CD4-positive, alpha-beta T cell treated with Interleukin-17A for 1 hour (primary cell): ENCODE measurements at places on chromosomes 3 and 15.

DNA sequence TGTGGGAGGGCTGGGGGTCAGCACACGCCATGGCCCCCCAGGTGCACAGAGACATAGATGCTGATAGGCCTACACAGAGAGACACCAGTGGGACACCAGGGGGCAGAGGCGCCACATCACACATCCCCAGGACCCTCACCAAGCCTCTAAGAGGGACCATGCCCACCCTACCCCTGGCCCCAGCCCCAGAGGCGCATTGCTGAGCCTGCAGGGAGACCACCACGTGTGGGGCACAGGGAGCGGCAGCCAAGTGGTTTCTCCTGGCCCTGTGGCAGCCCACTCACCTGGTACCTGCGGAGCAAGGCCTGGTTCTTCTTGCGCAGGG is 1.2 kb downstream of the CCDC9B start:
- DNase-seq: no peak

- no peak for DNase-seq
Measured at GRCh38 chr15:83100097-83100646, 7.3 kb upstream of the TM6SF1 start.

GRCh38 chr3:30578479-30578878 is 27.9 kb upstream of the TGFBR2 start:
- DNase-seq: no peak

DNA sequence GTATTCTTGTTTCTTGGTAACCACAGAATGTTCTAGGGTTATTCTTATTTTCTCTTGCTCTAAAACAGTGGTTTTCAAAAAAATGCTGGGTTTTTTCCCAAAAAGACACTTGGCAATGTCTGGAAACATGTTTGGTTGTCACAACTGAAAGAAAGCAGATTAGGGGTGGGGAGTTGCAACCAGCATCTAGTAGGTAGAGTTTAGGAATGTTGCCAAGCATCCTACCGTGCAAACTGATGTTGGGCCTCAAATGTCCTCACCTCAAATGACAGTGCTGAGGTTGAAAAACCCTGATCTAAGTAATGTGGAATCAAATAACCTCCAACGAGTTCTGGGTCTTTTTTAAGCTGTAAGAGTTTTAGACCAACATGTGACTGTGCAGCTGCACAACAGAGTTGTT is 270.5 kb upstream of the STT3B start:
- no peak for DNase-seq

DNA sequence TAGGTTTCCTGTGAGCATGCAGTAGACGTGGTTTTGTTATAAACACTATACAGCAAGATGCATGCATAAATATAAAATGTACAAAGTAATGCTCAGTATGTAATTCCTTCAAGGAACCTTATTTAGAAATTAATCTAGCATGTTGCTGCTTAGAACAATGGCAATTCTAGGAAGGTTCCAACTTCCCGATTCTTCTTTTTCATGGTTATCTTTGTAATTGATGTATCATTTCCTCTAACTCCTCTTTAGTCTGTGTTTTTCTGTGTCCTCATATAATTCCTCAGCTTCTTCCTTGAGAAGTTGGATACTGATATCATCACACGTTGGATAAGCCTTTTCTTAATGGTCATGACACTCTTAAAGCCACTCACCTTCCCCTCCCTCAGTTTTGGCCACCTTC is 3.5 kb downstream of the TSEN2 start:
- no peak for DNase-seq

GRCh38 chr3:102159810-102160451 is 274.9 kb upstream of the ZPLD1 start:
- no peak for DNase-seq

GRCh38 chr3:167854846-167855245 is 119.3 kb downstream of the SERPINI1 start:
- DNase-seq: no peak

DNA sequence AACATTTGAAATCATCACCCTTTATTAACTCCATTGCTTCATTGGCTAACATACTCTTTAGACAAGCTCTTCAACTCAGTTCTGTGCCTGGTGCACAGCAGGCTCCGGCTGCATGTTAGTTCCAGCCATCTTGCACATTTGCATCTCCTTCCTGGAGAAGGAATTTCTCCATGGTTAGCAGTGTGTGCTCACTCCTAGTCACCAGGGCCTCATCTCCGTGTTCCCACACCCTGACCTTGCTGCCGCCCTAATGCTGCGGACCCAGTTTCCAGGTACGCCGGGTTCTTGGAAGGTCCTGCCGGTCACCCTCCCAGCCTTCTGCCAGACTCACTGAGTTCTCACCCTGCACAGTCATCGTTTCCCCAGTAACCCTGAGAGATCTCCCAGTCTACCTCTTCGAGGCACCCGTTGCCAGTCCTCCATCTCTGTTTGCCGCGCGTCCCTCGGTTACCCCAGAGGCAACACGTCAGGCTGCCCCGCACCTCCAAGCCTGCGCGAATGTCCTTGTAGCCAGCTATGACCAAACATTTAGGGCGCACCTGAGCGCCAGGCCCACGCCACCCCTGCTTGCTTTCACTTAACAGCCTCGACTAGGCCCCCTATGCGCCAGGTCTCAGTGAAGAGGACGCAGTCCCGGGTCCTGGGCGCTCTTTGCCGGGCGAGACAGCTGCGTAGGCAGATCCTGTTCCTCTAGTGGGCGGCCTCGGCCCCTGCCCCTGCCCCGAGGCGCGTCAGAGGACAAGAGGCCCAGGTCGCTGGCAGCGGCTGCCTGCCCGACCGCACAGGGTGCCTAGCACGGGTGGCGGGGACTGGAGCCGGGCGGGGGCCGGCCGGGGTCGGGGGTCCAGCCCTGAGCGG is 747 bp upstream of the ZNF592 start:
- DNase-seq: peak; percentile 81

GRCh38 chr15:67176195-67176971 is 78.1 kb downstream of the AAGAB start:
- no peak for DNase-seq

DNA sequence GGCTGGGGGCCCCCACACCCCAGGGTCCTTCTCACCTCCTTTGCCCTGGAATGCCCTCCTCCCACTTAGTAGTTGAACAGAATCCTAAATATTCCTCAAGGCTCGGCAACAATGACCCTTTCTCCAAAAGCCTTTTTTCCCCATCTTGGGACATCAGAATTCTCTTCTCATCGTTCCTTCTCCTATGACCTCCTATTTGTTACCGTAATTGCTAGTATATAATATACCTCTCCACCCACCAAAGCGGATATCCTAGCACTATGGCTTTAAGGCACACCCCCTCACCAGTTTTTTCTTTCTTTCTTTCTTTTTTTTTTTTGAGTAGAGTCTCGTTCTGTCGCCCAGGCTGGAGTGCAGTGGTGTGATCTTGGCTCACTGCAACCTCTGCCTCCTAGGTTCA is 16.8 kb downstream of the HDAC11 start:
- no peak for DNase-seq

- DNase-seq: peak; percentile 35
Measured at GRCh38 chr15:71114887-71115566, at the start of gene THSD4. Gene THSD4 (plus strand): TSS chr15:71115471.

GRCh38 chr3:155639462-155640055 is 105.3 kb downstream of the PLCH1 start:
- no peak for DNase-seq

DNA sequence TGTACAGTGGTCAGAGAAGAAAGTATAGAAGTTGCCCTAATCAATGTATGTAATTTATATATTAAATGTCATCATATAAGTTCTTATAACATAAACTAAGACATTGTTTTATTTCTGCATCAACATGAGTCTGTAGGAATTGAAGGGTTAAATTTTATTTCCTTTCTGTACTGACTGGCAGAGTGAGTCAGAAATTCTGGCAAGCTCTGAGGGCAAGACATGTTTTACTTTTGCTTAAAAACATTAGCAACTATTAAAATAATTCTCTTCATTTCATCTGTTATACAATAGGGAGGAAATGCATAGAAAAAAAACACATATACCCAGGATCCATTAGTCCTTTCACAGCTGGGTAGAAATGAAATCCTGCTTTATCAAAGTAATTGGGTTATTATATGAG is 171.4 kb upstream of the ALCAM start:
- no peak for DNase-seq

DNA sequence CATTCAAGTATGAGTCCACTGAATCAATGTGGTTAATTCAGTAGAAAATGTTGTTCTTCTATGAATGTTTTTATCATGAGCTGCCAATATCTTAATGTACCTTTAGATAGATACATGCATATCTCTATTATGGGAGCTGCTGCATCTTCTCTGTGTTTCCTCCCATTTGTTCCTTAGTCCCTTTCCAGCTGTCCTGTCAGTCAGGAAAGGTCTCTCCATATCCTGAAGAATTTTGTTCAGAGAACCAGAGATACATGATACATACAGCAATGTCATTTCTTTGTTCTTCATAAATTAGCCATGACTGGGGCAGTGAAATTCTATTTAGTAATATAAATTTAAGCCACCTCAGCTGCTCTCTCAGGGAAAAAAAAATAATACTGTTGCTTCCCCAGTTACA is 103.7 kb downstream of the P3H2 start:
- DNase-seq: no peak
